ENCODE measurements at places on chromosomes 12 and 14. TPM values are rescaled to one million over a fixed set of nuclear protein-coding genes. Genes with fewer than 3 reads are reported as not detected.

INHBC gene
- polyA plus RNA-seq: not detected

GRCh38 chr14:77474479-77475177, 16.7 kb downstream of the AHSA1 start:
- H3K4me1 ChIP-seq: no peaks in the 10 kb centered on the region
- no peak for DNase-seq
- no peak overlapping the region for H3K27ac ChIP-seq
- no peak overlapping the region for H3K4me3 ChIP-seq
- H3K27me3 ChIP-seq: no peaks in the 10 kb centered on the region

DNA sequence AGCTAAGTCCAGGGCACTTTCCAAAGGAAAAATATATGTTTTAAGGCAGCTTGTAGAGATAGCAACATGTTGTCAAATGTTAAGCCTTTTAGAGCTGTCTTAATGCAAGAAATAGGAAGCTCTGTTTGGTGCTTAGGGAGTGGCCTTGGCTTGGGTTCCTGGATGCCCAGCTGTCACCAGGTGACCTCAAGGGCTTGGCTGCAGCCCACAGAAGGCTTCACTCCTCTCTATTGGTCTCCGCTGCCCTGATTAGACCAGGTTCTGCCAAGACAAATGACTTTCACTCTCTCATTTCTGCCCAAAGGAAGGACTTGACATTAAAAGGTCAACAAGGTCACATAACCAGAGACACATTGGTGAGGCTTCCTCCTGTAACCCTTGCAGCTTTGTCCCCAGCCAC, 76.8 kb downstream of the WSCD2 start:
- peaks cover 2% of the 10 kb centered on the region for H3K27me3 ChIP-seq
- H3K4me3 ChIP-seq: no peak overlapping the region
- no peaks in the 10 kb centered on the region for H3K36me3 ChIP-seq
- H3K4me1 ChIP-seq: no peaks in the 10 kb centered on the region
- no peak for DNase-seq

DNA sequence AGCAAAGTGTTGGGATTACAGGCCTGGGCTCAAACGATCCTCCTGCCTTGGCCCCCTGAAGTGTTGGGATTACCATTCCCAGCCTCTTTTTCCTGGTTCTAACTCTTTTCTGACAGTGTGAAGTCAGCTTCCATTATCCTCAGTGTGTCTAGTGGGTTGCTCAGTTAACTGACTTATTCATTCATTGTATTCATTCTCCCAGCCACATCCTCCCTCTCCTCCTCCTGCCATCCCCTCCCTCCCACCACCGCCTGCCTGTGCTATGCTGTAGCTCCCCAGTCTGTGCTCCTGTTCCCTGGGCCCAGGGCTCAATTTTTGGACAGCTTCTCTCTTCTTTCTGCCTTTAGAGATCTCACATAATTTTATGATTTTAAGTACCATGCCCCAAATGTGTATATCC, 19.4 kb downstream of the ATP6V0A2 start:
- peaks cover 84% of the 10 kb centered on the region for H3K36me3 ChIP-seq
- no peaks in the 10 kb centered on the region for H3K4me1 ChIP-seq
- H3K27ac ChIP-seq: no peak overlapping the region
- no peak for DNase-seq
- H3K27me3 ChIP-seq: no peaks in the 10 kb centered on the region

DNA sequence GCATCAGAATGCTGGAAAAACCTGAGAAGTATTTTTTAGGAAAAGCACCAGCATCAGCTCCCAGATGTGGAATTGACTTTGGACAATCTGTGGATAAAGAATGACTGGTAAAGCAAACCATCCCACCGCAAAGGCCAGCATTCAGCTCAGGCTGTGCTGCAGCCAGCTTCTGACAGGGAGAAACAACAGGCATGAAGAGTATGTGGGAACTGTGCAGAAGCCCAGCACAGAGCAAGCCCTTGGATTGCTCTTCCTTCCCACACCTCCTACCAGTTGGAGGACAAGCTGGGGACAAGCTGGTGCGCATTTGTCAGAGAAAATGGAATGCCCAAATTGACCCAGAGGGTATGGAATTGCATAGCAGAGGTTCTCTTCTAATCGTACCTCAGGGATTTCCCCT, 228.1 kb downstream of the ANO2 start:
- no peaks in the 10 kb centered on the region for H3K27me3 ChIP-seq
- DNase-seq: no peak

DNA sequence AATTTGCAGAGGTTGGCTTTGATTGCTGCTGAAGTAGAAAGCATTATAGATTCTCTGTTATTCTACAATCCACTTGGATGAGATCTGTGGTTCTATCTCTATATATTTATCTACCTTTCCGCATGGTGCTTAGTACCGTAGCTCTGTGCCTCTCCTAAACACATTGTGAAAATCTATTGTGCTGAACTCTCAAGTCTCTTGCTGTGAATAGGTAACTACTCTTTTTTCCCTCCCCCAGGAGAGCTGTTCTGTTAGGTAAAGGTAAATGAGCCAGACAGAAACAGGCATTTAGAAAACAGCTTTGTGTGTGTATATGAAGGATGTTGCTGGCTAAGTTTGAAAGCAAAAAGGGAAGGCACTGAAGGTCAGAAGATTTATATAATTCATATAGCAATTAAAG, 112.6 kb downstream of the BRMS1L start:
- peaks cover 4% of the 10 kb centered on the region for H3K27me3 ChIP-seq
- H3K4me3 ChIP-seq: no peak overlapping the region
- peaks cover 5% of the 10 kb centered on the region for H3K4me1 ChIP-seq
- H3K27ac ChIP-seq: no peak overlapping the region

DNA sequence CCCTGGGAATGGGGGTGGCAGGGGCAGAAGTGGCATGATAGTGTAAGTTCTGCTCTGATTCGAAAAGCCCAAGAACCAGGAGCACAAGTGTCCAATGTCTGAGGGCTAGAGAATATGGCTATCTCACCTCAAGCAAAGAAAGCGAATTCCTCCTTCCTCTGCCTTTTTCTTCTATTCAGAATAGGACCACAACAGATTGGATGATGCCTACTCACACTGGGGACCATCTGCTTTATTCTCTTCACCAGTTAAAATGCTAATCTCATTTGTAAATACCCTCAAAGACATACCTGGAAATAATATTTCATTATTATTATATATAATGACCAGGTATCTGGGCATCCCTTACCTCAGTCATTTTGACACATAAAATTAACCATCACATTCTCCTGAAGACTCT, 808.7 kb downstream of the NRXN3 start:
- no peaks in the 10 kb centered on the region for H3K27me3 ChIP-seq
- DNase-seq: no peak
- H3K36me3 ChIP-seq: no peaks in the 10 kb centered on the region
- H3K27ac ChIP-seq: no peak overlapping the region
- no peak overlapping the region for H3K4me3 ChIP-seq
- no peaks in the 10 kb centered on the region for H3K4me1 ChIP-seq

- DNase-seq: no peak
- H3K36me3 ChIP-seq: no peaks in the 10 kb centered on the region
These were observed 26.9 kb upstream of the RXYLT1 start for GRCh38 chr12:63752841-63753240.

FSCB gene
- not detected for polyA plus RNA-seq

TDRD9 gene
- polyA plus RNA-seq: not detected

- H3K4me1 ChIP-seq: peaks cover 3% of the 10 kb centered on the region
- H3K27me3 ChIP-seq: no peaks in the 10 kb centered on the region
- no peak overlapping the region for H3K4me3 ChIP-seq
- H3K27ac ChIP-seq: no peak overlapping the region
These were observed 311.2 kb downstream of the CACNA1C start for GRCh38 chr12:2363836-2364609.

TCL1B gene
- polyA plus RNA-seq: not detected

GRCh38 chr14:23725980-23726710, 90.0 kb downstream of the DHRS2 start:
- H3K27ac ChIP-seq: no peak overlapping the region
- H3K4me3 ChIP-seq: no peak overlapping the region
- H3K4me1 ChIP-seq: no peaks in the 10 kb centered on the region
- no peak for DNase-seq
- H3K36me3 ChIP-seq: no peaks in the 10 kb centered on the region

- H3K36me3 ChIP-seq: no peaks in the 10 kb centered on the region
- no peak overlapping the region for H3K4me3 ChIP-seq
- no peak for DNase-seq
These were observed 56.9 kb upstream of the DHRS4 start for GRCh38 chr14:23896609-23897153.

DNA sequence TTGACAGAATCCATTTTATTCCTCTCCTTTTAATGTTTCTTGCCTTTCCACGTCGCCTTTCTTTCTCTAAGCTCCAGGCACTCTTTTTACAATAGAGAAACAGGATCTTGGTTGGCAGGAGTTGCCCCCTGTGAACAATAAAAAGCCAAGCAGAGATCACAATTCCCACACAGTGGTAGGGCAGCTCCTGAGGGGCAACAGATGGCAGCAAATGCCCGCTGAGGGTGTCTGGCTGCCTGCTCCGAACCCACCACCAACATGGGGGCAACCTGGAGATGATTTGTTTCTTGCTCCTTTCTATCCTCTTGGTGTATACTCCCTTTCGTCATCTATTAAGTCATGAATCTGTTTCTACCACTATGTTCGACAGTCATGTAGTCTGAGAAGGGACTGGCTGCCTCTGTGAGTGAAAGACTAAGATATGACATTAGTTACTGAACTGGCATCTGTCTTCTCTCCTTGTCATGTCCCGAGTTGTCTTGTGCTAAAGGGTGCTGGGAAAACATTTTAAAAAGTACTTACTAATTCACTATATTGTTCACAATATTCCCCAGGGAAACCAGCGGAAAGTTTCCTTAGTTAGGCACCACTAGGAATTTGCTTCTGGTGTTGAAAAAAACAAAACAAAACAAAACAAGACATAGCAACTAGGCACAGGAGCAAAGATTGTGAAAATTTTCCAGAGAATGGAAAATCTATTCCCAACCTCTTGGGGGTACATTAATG, 170.1 kb downstream of the STXBP6 start:
- no peaks in the 10 kb centered on the region for H3K27me3 ChIP-seq
- H3K36me3 ChIP-seq: no peaks in the 10 kb centered on the region
- DNase-seq: no peak
- H3K4me3 ChIP-seq: no peak overlapping the region
- H3K4me1 ChIP-seq: no peaks in the 10 kb centered on the region

DNA sequence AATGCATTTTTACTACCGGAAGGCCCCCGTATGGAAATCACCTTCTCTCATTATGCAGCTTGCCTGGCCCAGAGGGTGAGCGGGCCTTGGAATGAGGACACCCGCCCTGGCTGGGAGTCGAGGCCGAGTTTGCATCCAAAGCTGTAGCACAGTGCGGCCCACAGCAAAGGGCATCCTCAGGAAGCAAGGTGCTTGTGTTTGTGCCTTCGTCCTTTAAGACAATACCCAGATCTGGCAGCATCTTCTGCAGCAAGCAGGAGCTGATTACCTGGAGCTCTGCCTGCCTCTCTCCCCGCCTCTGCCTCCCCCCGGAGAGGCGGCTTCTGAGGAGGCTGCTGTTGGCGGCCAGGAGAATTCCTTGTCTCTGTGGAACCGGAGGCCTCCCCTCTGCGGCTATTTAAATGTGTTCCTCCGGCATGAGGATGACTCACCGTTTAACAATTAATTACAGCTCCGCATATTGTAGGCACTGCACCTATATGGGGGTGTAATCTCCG, 145.3 kb downstream of the CACNA1C start:
- no peak overlapping the region for H3K4me3 ChIP-seq
- DNase-seq: no peak
- no peaks in the 10 kb centered on the region for H3K27me3 ChIP-seq
- no peak overlapping the region for H3K27ac ChIP-seq
- no peaks in the 10 kb centered on the region for H3K36me3 ChIP-seq

RNASE3 gene
- not detected for polyA plus RNA-seq

GLI1 gene
- polyA plus RNA-seq: not detected

- H3K27me3 ChIP-seq: no peaks in the 10 kb centered on the region
- no peaks in the 10 kb centered on the region for H3K36me3 ChIP-seq
- H3K27ac ChIP-seq: no peak overlapping the region
- H3K4me3 ChIP-seq: no peak overlapping the region
- H3K4me1 ChIP-seq: no peaks in the 10 kb centered on the region
These were observed 172.9 kb upstream of the PRICKLE1 start for GRCh38 chr12:42762395-42762925.

IFNG-AS1 gene
- polyA plus RNA-seq: 0.24 TPM

DNA sequence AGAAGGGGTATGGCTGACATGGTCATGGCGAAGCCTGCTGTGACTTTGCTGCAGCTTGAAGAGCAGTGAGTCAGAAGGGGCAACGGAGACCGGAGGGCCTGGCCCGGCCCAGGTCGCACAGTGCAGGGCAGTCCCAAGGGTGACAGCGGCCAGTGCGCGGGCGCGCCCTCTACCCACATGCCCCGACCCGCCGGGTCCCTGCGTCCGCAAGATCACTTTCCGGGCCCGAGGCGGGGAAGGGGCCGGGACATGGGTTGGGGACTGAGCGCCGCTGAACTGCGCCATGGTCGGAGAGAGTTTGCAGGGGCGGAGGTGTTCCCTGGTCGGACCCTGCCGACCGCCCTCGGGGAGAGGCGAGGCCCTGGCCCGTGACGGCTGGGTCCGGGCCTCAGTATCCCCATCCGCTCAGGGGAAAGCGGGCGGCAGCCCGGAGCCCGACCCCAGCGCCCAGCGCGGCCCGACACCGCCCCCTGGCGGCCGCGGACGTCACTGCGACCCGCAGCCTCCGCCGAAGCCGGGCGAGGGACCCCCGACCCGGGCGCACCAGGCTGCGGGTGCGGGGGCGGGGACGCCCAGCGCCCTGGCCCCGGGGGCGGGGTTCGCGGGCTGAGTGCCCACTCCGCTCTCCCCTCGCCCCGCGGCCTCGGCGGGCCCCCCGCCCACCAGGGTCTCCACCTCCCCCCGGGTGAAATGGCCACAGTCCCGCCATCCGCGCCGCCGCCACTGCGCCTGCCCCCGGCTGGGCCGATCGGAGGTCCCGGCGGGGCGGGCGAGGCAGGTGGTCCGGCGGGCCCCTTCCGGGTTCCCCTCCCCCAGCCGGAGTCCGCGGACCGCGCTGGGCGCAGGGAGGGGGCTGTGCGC, 7.2 kb upstream of the ANKRD9 start:
- H3K4me1 ChIP-seq: peaks cover 11% of the 10 kb centered on the region
- no peaks in the 10 kb centered on the region for H3K27me3 ChIP-seq

DNA sequence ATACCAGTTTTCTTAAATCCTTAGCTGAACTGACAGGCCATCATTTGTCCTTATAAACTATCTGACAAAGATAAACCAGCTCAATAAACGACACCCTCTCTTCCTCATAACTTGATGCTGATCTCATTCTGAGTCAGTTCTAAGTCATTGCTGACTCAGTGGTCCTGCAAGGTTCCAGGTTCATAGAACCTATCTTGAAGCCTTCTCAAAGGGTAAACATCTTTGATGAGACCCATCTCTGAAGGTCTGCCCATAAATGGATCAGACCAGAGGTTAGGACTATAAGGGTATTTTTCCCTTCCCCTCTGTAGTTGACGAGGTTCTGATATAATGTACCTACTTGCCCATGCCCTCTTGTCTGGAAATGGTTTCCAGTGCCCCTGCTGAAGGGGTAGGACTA, 11.9 kb downstream of the NAA25 start:
- H3K4me1 ChIP-seq: peaks cover 2% of the 10 kb centered on the region
- peak overlapping the region; percentile 1 for H3K4me3 ChIP-seq
- no peak overlapping the region for H3K27ac ChIP-seq
- H3K36me3 ChIP-seq: peaks cover 36% of the 10 kb centered on the region
- no peaks in the 10 kb centered on the region for H3K27me3 ChIP-seq

- H3K4me3 ChIP-seq: no peak overlapping the region
- peaks cover 14% of the 10 kb centered on the region for H3K4me1 ChIP-seq
- no peak overlapping the region for H3K27ac ChIP-seq
- peaks cover 22% of the 10 kb centered on the region for H3K36me3 ChIP-seq
- H3K27me3 ChIP-seq: no peaks in the 10 kb centered on the region
- DNase-seq: no peak
These were observed 36.7 kb downstream of the SPTLC2 start for GRCh38 chr14:77579780-77580179.

B3GNT4 gene
- 0.17 TPM for polyA plus RNA-seq

- no peak overlapping the region for H3K4me3 ChIP-seq
- H3K27ac ChIP-seq: no peak overlapping the region
- no peaks in the 10 kb centered on the region for H3K27me3 ChIP-seq
- no peak for DNase-seq
- no peaks in the 10 kb centered on the region for H3K4me1 ChIP-seq
These were observed 17.3 kb downstream of the KRT7 start for GRCh38 chr12:52250048-52250990.

AQP2 gene
- not detected for polyA plus RNA-seq

Measured in CD4-positive, CD25-positive, alpha-beta regulatory T cell (primary cell).